ENCODE measurements at places on chromosomes 11 and 22. TPM values are rescaled to one million over a fixed set of nuclear protein-coding genes. Genes with fewer than 3 reads are reported as not detected.

The SLC35F2 gene
- 9.8 TPM for total RNA-seq

The GGT1 gene
- total RNA-seq = 2.0 TPM

The OR52A1 gene
- total RNA-seq = not detected

The ST3GAL4 gene
- 36.8 TPM for total RNA-seq

The CTNND1 gene
- 103 TPM for total RNA-seq

The NRXN2 gene
- 0.26 TPM for total RNA-seq

The ZC3H12C gene
- total RNA-seq = 10.1 TPM

The FOLR3 gene
- 0.99 TPM for total RNA-seq

The KRTAP5-2 gene
- not detected for total RNA-seq

The UBQLN3 gene
- not detected for total RNA-seq

The POU2AF2 gene
- total RNA-seq = not detected

The RIMBP3C gene
- total RNA-seq = 0.50 TPM

The PYGM gene
- 0.26 TPM for total RNA-seq

The SYCE3 gene
- total RNA-seq = not detected

The CCDC116 gene
- total RNA-seq = 0.17 TPM

The GAL3ST1 gene
- 0.17 TPM for total RNA-seq

The GLYATL2 gene
- 1.3 TPM for total RNA-seq

The FXYD2 gene
- total RNA-seq = 0.33 TPM

The CST6 gene
- 1.8 TPM for total RNA-seq

The BRSK2 gene
- total RNA-seq = 0.33 TPM

The ALKBH3 gene
- total RNA-seq = 31.6 TPM

The OR10A6 gene
- total RNA-seq = under 0.01 TPM
